Sigmoid colon (tissue), 7 donors: ENCODE measurements at places on chromosomes 16 and 17. TPM values are rescaled to one million over a fixed set of nuclear protein-coding genes. Genes with fewer than 3 reads are reported as not detected.
A peak's percentile ranks its signal among the peaks of the same experiment; 100 is the strongest.

Gene KRT28
- not detected for total RNA-seq

Gene IRF8
- 3.5 TPM for total RNA-seq

Gene IGSF6
- total RNA-seq: 0.83 TPM

Gene C17orf100
- 1.3 TPM for total RNA-seq

Gene NPIPB2
- total RNA-seq: 1.8 TPM

Gene APOBR
- 0.68 TPM for total RNA-seq

Gene GLP2R
- total RNA-seq: 28.5 TPM

Gene CCDC154
- total RNA-seq: 0.55 TPM

Gene ATP6V0C
- 47.1 TPM for total RNA-seq

DNA sequence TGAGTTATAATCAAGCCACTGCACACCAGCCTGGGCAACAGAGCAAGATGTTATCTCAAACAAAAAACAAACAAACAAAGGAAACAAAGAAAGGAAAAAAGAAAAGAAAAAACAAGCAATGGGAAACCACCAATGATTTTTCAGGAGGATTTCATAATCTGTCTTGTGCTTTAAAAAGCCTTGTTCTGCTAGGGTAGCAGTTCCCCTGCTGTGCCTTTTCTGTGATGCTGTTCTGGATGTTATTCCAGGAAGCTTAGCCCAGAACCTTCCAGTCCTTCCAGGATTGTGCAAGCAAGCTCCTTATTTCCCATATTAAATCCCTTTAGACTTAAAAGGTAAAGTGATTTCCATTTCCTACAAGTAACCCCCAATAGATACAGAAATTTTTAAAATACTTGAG is 171.1 kb downstream of the ABCC12 start:
- no peak for DNase-seq

DNA sequence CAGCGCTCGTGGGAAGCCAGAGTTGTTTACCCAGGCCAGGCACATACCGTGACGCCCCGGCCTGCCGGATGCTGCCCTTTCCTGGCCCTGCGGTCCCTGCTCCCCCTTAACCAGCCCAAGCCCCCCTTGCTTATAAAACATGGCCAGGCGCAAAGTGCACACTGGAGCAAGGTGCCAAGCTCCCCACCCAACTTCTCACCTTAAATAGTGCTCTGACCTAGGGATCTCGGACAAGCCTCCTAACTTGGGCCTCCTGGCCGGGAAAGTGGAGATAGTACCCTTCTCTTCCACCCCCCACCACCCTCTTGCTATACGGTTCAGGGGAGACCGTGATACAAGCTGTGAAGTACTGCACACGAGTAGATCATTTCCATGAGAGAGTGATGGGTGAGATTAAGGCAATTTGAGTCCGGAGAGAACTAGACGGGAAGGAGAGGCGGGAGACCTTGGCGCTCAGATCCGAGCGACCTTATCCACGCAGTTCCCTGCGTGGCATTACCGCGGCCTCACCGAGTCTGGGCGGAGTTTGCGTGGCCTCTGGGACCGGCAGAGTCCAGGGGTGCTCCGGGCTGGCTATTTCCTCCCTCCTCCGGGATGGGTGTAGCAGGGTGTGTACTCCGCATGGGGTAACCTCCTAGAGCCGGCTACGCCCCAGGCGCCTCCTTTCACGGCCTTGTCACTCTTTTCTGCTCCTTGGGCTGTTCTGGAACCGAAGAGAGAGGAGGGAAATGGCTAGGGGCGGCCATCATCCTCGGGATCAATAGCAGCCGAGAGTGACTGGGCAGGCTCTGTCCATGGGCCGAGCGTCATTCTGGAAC is 4.4 kb upstream of the LHX1 start:
- DNase-seq: no peak

DNA sequence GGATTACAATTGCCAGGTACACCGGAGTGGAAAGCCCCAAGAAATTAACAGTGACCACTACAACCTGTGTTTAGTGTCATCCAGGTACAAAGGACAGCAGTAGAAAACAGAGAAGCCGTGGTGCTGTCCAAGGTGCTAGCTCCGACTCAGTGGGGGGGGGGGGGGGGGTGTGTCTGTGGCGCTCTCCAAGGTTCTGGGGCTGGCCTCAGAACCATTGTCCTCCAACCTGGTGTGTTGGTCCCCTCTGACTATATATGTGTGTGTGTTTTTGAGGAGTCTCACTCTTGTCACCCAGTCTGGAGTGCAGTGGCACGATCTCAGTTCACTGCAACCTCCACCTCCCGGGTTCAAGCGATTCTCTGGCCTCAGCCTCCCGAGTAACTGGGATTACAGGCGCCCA is 5.8 kb upstream of the ZNF23 start:
- no peak for DNase-seq

DNA sequence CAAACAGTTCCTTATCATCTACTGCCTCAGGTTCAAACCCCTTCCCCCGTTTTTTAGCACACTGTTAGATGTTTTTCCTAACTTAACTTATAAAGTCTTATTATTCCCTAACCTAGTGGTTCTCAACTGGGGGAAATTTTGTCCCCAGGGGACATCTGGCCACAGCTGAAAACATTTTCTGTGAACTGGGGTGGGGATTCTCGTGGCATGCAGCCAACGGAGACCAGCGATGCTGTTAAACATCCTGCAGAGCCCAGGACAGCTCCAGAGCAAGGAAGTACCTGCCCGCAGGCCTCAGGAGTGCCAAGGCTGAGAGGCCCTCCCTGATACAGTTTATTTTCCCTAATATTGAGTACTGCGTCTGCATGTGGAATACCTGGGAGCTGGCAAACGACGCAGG is 24.3 kb downstream of the ZCCHC14 start:
- DNase-seq: no peak

- no peak for DNase-seq
Measured at GRCh38 chr16:8996891-8997290, 33.2 kb upstream of the USP7 start.

- no peak for DNase-seq
Measured at GRCh38 chr17:78255953-78256706, 24.7 kb downstream of the TMEM235 start.

DNA sequence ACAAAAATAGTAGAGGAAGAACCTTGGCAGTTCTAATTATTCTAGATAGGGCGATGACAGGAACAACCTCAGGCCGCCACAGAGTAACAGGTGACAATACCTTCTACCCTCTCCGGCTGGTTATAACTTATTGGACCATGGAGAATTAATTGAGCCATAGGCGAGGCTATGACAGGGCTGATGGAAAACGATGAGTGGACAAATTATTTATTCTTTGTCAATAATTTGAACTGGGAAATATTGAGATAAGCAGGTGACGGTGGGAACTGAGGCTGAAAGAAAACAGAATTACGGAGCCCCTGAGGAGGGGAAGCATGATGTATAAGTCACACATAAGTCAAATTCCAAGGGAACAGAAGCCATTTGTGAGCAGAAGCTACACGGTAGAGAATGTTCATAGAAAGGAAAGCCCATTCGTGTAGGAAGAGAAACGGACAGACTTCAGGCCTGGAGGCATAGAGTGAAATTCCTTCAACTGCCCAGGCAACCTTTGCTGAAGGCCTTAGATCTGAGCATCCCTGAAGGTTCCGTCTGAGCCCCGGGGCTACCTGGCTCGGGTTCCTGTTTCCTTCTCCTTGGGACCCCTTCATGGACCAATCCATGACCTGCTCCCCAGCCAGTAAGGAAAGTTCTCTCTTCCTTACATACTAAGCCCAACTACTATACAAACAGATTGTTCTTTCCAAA is 158.1 kb downstream of the MAP2K4 start:
- no peak for DNase-seq

GRCh38 chr17:4974115-4974670 is 6.6 kb upstream of the SPAG7 start:
- peak; percentile 58 for DNase-seq

DNA sequence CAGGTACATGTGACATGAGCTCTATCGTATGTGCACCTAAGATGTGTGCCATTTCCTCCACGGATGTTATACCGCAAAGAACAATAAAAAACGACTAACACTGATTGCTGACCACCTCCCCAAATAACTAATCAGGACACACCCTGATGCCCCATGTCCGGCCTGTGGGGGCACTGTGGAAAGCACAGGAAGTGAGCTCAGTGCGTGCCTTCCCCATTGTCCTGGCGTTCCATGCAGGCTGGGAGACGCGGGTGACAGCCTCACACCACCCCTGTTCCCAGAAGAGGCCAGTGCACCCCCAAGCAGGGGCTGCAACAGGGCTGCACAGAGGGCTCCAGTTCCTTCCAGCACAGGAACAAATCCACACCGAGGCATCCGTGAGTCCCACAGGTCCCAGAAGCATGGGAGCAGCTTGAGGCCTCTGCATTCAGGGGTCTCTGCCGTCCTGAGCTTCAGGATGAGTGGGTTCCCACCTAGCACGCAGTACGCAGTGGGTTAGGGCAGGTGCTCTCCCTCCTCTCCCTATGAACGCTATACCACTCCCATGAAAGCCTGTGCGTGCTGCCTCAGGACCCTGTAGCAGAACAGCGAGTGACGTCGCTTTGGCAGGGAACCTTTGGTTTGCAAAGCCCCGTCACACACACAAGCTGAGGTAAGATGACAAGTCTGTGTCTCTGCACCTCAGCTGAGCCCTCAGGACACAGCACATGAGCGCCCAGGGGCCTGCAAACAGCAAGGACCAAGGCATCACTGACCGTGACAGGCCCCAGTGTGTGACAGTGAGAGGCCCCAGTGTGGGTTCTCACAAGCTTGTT is 117.7 kb downstream of the ZNF778 start:
- no peak for DNase-seq

DNA sequence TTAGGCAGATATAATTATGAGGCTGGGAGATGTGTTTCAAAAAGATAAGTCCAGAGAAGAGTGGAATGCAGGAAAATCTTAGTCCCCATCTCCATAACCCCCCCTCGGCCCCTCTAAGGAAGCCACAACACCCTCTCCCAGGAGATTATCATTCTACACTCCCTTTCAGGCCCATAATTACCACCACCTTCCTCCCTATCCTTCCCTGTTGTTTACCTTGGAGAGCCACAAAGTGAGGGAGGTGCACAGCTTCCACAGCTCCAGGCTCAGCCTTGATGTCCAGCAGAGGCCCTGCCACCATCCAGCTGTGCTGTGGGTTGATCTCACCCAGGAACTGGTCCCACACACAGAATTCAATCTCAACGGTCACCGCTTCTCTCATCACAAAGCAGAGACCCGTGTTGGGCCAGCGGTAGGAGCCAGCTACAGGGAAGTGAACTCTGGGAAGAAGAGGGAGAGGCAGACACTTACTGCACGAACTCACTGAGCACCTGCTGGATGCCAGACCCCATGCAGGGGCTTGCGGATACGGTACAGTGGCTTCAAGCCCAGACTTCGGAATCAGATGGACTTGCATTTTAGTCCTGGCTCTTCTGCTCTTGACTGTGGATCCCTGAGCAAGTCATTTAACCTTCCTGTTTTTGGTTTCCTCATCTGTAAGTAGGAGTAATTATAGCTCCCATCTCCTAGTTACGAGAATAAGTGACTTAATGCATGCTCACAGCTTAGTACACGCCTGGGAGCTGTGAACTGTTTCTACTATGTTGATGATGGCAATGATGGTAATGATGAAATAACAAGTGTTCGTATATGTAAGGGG is 44.1 kb downstream of the MIS12 start:
- DNase-seq: peak; percentile 11

DNA sequence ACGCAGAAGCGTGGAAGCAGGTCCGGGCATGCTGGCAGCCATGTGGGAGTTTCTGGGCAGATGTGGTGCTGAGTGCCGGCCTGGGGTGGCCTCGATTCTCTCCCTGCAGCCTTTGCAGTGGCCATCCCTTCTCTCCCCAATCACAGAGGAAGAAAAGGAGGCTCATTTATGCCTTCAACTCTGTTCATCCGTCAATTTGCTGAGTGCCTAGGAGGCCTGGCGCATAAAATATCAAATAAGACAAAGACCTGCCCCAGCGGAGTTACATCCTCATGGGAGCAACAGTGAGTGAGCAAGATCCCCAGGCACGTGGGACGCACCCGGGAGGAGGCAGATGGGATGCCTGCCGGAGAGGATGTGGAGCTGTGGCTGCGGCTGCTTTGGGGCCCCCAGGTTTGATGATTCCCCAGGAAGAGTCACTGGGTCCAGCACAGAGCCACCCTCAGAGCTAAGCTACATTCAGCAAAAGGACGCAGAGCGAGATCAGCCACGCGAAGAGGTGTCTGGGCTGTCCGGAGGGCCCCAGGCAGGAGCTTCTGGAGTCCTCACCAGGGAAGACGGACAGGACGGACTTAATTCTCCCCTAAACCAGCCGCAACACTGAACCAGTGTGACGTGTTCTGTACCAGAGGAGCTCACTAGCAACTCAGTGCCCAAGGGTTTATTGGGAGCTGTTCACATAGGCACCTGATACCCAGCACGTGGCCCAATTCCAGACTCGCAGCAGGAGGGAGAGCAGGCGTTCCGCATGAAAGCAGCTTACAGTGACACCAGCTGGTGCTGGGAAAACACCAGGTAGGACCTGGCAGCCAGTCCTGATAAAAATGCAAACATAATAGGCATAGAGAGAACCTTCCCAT is 11.3 kb downstream of the CA5A start:
- DNase-seq: no peak

- DNase-seq: no peak
Measured at GRCh38 chr17:49486012-49486641, 9.0 kb upstream of the NGFR start.

DNA sequence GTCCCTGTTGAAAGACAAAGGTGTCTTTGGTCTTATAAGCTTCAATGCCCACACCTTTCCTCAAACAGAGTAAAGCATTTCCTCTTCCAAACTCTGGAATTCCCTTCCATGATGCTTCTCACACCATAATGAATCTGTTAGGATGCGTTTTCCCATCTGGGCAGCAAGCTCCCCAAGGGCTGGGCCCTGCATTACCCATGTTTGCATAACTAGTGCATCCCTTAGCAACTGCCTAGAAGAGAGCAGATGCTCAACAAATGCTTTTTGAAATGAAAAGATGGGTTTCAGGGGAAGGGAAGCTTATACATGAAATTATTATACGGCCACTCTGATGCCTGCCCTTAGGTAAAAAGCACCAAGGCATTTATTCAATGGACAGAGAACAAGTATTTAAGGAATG is 124.5 kb upstream of the CCL2 start:
- no peak for DNase-seq

- DNase-seq: no peak
Measured at GRCh38 chr17:50139185-50139783, 9.3 kb upstream of the SAMD14 start.

GRCh38 chr17:51188271-51188833 is 22.1 kb downstream of the NME2 start:
- DNase-seq: no peak

- DNase-seq: no peak
Measured at GRCh38 chr17:29196769-29197515, 16.7 kb upstream of the MYO18A start.
